Activated CD8-positive, alpha-beta memory T cell treated with anti-CD3 and anti-CD28 coated beads for 24 hours (primary cell): ENCODE measurements at places on chromosomes 4 and X.

DNA sequence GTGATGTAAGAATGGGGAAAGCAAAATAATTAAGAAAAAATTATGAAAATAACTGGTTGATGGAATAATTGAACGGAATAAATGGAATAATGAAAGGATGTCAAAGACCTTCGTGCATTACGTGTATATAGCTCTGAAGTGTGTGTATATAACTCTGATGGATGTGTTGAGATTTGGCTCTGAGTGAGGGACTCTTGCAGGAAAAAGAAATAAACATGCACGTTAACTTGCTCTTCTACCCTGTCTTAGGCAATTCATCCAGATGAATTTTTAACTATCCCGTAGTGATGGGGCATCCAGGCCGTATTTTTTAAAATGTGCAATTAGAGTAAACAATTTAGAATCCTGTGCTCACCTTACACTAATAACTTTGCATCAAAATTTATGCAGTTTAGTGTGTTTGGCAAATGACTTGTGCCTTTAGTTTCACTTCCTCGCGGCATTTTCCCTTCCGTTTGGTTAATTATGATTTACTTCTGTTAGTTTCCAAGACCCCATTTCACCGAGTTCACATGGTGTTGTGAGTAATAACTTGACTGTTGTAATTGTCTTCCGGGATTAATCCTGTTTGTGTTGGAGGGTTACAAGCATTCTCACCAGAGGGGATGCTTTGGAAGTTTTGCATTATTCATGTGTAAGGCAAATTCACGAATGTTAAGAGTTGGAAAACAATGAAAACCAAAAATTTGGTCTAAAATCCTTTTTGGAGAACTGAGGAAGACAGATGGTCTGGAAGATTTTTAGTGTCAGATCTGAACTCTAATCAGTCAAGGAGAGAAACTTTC lies 256.5 kb upstream of the FAT1 start:
- DNase-seq = no peak

DNA sequence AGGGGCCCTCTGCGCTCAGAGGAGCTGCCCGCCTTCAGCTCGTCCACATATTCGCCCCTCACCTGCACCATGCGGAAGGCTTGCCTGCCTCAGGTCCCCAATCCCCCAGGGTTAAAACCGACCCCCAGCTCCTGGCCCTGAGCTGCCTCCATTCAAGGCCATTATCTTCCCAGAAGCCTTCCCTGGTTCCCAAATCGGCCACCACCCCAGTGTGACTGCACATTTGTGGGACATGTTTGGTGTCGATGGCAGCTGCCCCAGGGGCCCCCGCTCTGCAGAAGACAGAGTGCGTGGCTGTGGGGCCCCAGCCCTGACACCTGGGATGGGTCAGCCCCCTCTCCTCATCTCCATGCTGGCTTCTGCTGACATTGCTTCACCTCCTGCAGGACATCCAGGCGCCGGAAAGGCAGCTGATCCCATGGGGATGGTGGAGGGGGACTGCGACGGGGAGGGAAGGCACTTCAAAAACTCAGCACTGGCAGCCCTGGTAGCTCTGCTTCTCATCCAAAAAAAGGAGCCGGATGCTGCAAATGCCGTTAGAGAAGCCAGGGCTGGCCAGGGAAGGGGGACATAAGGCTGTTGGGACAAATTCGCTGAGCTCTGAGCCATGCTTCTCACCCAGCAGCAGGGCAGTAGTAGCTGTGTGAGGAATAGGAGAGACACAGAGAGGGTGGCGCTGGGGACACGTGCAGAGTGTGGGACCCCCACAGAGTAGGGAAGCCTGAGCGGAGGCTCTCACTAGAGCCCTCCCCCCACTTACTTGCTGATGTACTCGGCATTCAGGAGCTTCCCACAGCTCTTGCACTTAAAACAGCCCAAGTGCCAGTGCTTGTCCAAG lies 78.5 kb downstream of the ABLIM2 start:
- no peak for DNase-seq

- DNase-seq = no peak
Measured at GRCh38 chr4:168631241-168632162, 134.7 kb downstream of the PALLD start.

GRCh38 chr4:173859091-173859713 lies 329.2 kb upstream of the HAND2 start:
- DNase-seq = no peak

GRCh38 chrX:20802036-20802435 lies 535.3 kb upstream of the RPS6KA3 start:
- DNase-seq = no peak

GRCh38 chr4:105150503-105150902 lies 3.8 kb downstream of the TET2 start:
- no peak for DNase-seq

GRCh38 chrX:131572372-131573014 lies 28.6 kb downstream of the OR13H1 start:
- no peak for DNase-seq

- DNase-seq = no peak
Measured at GRCh38 chr4:103934178-103934789, 214.5 kb upstream of the TACR3 start.

DNA sequence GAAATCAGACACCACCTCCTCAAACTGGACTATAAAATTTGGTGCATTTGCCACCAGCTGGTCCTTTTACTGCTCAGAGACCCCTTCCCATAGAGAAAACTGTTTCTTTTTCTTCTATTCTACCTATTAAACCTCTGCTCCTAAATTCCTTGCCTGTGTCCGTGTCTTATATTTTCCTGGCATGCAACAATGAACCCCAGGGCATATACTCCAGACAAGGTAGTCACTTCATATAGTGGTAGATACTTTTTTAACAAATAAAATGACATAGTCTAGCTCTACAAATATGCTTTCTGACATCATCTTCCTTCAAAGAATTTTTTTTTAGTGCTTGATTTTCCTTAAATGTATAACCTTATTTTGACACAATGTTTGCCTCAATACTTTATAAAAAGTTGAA lies 1402.9 kb upstream of the PABPC4L start:
- no peak for DNase-seq

DNA sequence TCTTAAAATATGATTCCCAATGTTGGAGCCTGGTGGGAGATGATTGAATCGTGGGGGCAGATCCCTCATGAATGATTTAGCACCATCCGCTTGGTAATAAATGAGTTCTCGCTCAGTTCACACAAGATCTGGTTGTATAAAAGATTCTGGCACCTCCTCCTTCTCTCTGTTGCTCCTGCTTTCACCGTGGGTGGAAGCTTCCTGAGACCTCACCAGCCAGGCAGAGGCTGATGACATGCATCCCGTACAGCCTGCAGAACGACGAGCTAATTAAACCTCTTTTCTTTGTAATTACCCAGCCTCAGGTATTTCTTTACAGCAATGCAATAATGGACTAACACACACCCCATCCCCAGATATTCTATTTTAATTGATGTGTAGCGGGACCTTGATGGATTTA lies 162.2 kb downstream of the NPFFR2 start:
- no peak for DNase-seq

DNA sequence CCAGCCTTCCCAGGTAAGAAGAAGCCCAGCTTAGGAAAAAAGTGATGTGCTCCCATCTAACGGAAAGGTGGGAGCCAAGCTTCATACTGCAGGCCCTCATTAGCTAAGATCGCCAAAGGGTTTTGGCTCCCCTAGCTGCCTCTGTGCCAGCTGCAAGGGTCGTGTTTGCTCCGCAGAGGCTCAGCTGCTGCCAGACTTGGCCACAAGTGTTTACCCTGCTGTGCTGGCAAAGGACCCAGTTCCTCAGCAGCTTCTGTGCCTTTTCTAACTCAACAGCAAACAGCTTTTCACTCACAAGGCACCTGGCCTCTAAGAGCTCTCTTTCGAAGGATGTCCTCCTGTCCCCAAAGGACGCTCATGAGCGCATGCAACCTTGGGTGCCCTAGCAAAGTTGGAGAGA lies 12.2 kb upstream of the VMA21 start:
- DNase-seq = no peak

DNA sequence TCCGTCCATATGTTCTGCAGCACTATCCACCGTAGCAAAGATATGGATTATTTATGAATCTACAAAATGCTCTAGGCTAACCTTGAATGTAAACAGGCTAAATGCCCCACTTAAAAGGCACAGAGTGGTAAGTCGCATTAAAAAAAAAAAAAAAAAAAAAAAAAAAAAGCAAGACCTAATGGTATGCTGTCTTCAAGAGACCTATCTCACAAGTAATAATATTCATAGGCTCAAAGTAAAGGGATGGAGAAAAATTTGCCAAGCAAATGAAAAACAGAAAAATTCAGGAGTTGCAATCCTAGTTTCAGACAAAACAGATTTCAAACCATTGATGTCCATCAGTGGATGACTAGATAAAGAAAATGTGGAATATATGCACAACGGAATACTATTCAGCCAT lies 139.4 kb downstream of the GLRA3 start:
- no peak for DNase-seq

- DNase-seq = no peak
Measured at GRCh38 chr4:169593050-169593560, 19.3 kb downstream of the NEK1 start.

- DNase-seq = no peak
Measured at GRCh38 chr4:30840571-30840970, 120.4 kb downstream of the PCDH7 start.

GRCh38 chr4:169620880-169621248 lies 486 bp downstream of the CLCN3 start:
- peak; percentile 66 for DNase-seq

- no peak for DNase-seq
Measured at GRCh38 chrX:37776283-37776986, 3.4 kb upstream of the CYBB start.

DNA sequence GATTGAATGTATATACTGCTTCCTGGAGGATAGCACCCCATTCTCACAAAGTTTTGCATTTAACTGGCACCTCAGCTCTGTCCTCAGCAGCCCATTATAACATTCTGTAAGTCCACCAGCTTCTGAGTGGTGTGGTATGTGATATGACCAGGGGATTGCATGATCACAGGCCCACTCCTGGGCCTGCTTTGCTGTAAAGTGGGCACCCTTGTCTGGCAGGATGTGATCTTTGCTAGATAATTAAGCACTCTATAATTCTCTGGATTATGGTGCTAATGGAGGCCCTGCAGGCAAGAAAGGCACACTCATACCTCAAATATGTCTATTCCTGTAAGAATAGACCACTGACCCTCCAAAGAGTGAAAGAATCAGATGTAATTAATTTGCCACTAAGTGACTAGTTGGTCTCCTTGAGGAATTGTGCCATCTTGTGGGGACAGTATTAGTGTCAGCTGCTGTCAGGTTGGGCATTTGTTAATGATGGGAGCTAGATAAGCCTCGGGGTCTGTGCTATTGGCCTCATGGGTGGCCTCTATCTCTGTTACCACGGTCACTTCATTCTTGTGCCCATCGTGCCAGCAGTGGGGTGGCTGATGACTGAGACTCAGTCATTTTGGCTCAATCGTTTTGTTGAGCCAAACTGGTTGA lies 2.2 kb upstream of the CFI start:
- no peak for DNase-seq

- no peak for DNase-seq
Measured at GRCh38 chr4:110953898-110954297, 331.0 kb upstream of the PITX2 start.

DNA sequence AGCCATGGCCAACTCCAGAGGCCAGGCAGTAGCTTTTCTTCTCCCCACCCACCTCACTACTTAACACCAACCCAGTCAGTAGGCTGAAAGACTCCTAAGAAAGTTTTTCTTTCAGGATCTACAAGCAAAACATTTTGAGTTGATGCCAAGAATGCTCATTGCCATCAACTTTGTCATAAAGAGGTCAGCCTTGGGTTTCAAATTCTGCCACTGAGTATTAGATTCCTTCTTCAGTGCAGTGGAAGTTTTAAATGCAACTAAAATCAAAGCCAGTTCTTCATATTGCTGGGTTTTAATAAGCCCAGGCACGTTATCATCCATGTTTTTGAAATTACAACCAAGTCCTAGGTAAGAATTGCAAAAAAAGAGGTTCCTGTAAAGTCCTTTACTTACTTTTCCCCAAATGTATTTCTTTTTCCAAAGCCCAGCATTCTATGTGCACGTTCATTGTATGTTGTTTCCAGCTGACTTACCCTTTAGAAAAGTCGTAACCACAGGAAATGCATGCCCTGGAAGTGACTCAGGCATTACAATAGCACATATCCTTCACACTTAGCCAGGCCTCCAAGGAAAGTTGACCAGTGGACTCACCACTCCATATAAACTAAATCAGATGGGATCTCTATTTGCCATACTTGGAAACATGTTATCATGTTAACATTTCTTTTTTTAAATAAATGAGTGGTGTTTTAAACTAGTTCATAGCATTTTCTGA lies 229.9 kb downstream of the SOX3 start:
- no peak for DNase-seq

DNA sequence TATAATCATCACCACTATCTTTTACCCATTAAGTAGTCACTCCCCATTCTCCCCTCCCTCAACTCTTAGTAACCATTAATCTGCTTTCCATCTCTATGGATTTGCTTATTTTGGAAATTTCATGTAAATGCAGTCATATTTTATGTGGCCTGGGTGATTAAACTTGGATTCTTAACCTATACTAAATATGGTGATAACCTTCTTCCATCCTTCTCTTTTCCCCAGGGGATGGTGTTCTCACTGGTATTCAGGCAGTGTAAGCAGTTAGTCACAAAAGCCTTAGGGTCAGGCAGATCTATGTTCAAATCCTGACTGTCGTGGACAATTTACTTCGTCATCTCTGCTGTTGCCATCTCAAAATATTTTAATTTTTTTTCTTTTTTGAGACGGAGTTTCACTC lies 29.6 kb downstream of the RAB40AL start:
- no peak for DNase-seq

- DNase-seq = no peak
Measured at GRCh38 chr4:866068-866760, 40.3 kb upstream of the CPLX1 start.

DNA sequence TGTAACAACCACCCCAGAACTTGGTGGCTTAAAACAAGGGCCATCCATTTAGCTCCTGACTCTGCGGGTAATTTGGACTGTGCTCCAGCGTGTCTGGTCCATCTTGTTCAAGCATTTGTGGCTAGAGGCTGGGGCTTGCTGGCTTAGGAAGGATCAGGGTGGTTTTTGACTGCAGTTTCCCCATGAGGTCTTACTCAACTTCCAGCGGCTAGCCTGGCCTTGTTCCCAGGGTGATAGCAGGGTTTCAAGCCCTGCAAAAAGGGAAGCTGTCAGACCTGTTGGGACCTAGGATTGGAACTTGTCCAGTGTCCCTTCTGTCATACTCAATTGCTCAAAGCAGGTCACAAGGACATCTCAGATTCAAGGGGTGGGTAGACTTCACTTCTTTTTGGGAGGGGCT lies 205.9 kb downstream of the STIM2 start:
- no peak for DNase-seq

- DNase-seq = no peak
Measured at GRCh38 chr4:22514481-22514880, 1.4 kb downstream of the ADGRA3 start.

DNA sequence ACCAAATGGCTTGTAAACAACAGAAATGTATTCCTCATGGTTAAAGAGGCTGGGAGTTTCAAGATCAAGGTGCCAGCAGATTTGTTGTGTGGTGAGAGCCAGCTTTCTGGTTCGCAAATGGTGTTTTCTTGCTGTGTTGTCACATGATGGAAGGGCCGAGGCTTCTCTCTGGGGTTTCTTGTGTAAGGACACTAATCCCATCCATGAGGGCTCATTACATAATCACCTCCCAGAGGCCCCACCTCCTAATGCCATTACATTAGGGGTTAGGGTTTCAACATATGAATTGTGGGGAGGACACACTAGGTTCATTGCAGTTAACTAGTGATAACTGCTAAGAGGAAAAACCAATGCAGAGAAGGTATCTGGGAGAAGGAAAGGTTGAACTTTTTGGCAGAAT lies 103.5 kb upstream of the ENPEP start:
- DNase-seq = no peak

- DNase-seq = no peak
Measured at GRCh38 chr4:138647433-138647832, 368.1 kb upstream of the NOCT start.

- DNase-seq = no peak
Measured at GRCh38 chrX:16643176-16643575, 6.8 kb upstream of the S100G start.
